ENCODE measurements at places on chromosomes 12 and 14. TPM values are rescaled to one million over a fixed set of nuclear protein-coding genes. Genes with fewer than 3 reads are reported as not detected.

Gene OR10G2
- total RNA-seq, result not detected

DNA sequence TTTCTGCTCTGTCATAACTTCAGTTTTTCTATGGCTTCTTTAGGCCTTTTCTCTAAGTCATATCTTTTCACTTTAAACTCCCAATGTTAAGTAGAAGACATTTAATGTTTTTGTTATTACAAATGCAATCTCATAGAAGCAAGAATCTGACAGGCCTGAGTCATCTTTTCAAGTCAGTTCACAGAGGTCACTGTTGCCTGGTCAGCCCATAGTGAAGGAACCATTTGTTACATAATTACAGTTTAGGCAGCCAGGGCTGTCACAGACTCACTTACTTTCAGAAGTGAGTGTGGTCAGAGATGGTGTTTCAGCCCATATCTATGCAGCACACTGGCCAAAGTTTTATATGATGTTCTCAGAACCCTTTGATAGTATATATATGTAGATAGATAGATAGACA is 46.5 kb downstream of the CCER1 start:
- H3K27ac ChIP-seq, result peak overlapping the region; percentile 81
- H3K36me3 ChIP-seq, result no peaks in the 10 kb centered on the region
- no peaks in the 10 kb centered on the region for H3K27me3 ChIP-seq
- peaks cover 8% of the 10 kb centered on the region for H3K4me1 ChIP-seq
- H3K4me3 ChIP-seq, result no peak overlapping the region

- no peaks in the 10 kb centered on the region for H3K36me3 ChIP-seq
- no peak overlapping the region for H3K4me3 ChIP-seq
- H3K27me3 ChIP-seq, result no peaks in the 10 kb centered on the region
- DNase-seq, result no peak
These were observed 26.5 kb upstream of the POC1B start for GRCh38 chr12:89552376-89552775.

GRCh38 chr12:29152223-29152868 is 3.3 kb downstream of the FAR2 start:
- H3K27me3 ChIP-seq, result peaks cover 31% of the 10 kb centered on the region
- peaks cover 31% of the 10 kb centered on the region for H3K4me1 ChIP-seq
- H3K27ac ChIP-seq, result no peak overlapping the region
- H3K36me3 ChIP-seq, result no peaks in the 10 kb centered on the region
- H3K4me3 ChIP-seq, result no peak overlapping the region
- no peak for DNase-seq

Gene SIX1
- total RNA-seq, result 0.44 TPM

Gene TUNAR
- 4.4 TPM for total RNA-seq

Gene RAB21
- total RNA-seq, result 59.1 TPM

Gene NR1H4
- total RNA-seq, result not detected
